Esophagus muscularis mucosa (tissue), 4 donors: ENCODE measurements at places on chromosomes 5 and 9. TPM values are rescaled to one million over a fixed set of nuclear protein-coding genes. Genes with fewer than 3 reads are reported as not detected.

FCN2 gene
- total RNA-seq: not detected

TUSC1 gene
- total RNA-seq: 36.8 TPM

DNA sequence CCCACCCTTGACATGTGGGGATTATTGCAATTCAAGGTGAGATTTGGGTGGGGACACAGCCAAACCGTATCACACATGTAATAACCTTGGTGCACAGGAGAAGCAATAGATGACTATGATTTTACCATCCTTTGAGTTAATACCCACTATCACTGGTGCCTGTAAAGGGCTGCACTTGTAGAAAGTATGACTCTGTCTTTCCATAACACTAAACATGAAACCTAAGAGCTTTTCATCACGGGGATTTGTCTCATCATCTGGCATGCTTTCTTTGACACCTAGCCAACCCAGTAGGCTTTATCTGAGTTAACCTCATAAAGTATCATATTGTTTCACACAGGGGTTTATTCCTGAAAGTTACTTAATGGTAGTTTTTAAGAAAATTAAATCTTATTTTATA, 188.9 kb upstream of the TNC start:
- no peak for DNase-seq

- no peak for DNase-seq
These were observed 586 bp upstream of the PDZD2 start for GRCh38 chr5:31638345-31638744.
